ENCODE measurements at places on chromosomes 1 and 21.
A peak's percentile ranks its signal among the peaks of the same experiment; 100 is the strongest.

DNA sequence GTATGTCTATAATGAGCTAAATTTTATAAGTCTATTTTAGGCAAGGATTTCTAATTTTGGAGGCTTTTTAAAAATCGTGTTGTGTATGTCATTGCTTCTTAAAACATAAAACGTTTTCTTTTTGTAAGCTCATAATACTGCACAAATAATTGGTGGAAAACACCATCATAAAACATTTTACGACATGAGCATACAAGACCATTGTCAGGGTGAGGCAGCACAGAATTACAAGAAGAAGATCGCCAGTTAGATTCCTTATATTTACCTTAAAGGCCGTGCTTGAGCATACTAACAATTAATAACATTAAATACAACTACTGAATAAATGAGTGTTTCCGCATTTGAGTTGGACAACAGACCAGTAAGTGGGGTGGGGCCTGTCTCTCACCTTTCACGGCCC, 19.1 kb upstream of the LMX1A start:
- DNase-seq: no peak

DNA sequence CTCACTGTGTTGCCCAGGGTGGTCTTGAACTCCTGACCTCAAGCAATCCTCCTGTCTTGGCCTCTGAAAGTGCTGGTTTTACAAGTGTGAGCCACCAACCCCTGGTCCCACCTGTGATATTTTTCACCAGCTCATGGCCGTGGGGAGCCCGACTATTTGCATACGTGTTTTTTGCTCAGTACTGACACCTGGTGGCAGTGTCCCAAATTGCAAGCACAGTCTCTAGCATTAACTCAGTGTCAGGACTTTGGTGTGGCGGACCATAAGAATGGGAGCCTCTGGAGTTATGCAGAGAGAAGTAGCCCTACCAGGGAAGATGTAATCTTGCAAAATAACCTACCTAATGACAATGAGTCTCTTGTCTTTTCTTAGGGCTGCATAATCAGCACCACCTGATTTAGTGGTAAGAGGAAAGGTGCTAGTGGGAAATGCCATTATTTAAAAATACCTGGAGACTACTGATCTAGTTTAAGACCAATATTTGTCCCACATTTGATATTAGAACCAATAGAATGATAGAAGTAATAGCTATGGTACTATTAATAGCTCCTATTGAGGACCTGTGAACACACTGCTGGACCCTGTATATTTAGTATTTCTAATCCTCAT, 305.4 kb downstream of the DISC1 start:
- DNase-seq: peak; percentile 45

DNA sequence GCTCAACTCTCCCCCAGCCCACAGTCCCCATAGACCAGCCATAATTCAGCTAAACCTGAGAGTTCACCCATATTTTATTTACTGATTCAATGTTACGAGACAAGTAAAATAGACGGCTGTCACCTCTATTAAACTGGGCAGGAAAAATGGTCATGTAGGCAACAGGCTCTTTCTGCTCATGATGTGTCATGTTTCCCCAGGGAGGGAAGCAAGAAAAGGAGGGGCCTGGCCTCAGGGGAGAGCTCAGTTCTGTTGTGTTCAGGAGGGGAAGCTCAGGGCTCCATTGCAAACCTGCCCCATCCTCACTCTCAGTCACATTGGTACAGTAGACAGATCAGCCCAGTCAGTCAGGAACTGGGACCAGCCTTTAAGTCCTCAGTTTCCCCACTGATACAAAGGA, 12.8 kb downstream of the GRIK3 start:
- DNase-seq: no peak

- no peak for DNase-seq
Observed at GRCh38 chr1:38129971-38130370, 83.4 kb upstream of the POU3F1 start.

DNA sequence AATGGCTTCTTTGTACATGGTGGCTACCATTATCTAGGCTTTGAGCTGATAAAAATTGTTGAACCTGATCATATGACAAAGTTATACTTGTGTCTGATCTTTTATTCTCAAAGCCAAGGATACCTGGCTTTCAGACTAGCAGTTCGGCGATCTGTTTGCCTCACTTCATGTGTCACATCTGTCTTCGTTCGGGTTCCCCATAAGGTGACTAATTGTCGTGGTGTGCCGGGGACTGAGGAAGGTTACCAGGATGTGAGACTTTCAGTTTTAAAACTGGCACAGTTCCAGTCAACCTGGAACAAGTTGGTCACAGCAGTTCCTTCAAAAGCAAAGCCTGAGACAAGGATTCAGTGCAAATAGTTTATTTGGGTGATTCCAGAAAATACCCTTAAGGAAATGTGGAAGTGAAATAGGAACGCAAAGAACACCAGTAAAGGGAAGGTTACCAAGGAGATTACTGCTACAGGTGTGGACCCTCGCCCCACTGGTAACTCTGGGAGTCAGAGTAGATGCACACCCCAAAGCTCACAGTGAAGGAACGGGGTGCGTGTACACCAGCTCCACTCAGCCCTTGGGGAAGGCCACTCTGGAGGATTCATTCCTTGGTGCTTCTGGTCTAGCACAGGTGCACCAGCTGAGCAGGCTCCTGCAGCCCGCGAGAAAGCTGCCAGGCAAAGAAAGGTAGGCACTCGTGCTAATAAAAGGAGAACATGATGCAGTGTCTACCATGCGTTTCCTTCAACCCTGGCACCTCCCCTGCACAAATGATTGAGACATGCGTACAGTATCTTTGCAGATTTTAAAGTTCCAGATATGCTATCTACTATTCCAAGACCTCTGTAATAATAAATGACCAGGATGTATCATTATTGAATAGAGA, 69.0 kb downstream of the VWA5B1 start:
- no peak for DNase-seq

DNA sequence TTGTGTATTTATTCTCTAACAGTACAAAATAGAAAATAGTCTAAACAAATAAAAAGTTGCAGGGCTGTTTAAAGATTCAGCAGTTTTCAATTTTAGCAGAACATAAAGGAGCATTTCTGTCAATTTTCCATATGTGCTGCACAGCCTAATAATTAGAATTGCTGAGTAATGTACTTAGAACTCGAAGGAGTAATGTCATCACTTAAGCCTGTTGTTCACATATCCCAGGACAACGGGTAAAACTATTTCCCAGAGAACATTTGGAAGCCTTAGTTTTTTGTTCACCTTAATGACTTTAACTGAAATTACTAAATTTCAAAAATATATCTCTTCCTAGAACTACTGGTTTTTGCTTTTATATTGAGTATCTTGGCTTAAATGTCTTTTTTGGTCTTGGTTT, 81.6 kb downstream of the ZP4 start:
- DNase-seq: no peak

DNA sequence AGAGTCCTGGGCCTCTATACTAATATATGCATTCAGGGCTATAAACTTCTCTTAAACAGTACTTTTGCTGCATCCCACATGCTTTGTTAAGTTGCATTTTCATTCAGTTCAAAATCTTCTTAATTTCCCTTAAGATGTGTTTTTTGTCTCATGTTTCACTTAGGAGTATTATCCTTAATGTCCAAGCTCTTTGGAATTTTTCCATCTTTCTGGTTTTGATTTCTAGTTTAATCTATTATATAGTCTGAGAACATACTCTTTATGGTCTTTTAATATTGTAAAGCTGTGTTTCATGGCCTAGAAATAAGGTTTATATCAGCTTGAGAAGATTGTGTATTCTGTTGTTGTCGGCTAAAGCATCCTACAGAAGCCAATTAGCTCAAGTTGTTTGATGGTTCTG, 1041.8 kb downstream of the PLA2G4A start:
- DNase-seq: no peak

- DNase-seq: no peak
Observed at GRCh38 chr1:149945206-149945605, 8.5 kb upstream of the MTMR11 start.

- DNase-seq: no peak
Observed at GRCh38 chr21:29117372-29117955, 13.0 kb upstream of the MAP3K7CL start.

GRCh38 chr1:203342192-203342940, 8.6 kb downstream of the FMOD start:
- peak; percentile 66 for DNase-seq

DNA sequence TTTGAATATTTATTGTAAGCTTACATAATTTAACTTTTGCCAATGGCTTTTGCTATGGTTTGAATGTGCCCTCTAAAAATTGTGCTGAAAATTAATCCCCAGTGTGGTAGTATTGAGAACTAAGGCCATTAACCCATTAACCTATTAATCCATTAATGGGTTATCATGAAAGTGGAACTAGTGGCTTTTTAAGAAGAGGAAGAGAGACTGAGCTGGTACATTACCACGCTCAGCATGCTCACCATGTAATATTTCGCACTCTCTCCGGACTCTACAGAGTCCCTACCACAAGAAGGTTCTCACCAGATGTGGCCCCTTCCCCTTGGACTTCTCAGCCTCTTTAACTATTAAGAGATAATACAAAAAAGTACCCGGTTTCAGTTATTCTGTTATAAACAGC, 164.4 kb upstream of the ZRANB2 start:
- DNase-seq: no peak

DNA sequence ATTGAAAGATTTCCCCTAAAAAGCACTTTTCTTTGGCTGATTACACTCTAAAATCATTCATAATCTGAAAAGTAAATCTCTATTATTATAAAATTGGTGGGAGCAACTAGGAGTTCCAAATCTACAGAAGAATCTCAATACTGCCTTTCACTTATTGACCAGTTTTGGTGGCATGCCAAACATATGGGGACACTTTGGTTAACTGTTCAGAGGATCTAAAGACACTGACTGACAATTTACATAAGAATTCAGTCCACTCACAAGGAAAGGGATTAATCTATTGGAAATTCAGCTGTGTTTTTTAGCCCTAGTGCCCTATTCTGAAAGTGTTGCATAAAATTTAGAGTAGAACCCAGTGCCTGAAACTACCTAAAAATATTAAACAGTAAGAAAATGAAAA, 113.6 kb downstream of the LRRC40 start:
- DNase-seq: no peak

DNA sequence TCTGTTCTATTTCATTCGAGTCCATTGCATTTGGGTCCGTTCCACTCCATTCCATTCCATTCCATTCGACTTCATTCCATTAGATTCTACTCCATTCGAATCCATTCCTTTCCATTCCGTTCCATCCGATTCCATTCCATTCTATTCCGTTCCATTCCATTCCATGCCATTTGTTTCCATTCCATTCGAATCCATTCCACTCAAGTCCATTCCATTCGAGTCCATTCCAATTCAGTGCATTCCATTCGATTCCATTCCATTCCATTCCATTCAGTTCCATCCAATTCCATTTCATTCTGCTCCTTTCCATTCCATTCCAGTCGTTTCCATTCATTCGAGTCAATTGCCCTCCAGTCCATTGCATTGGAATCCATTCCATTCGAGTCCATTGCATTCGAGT, 2603.7 kb upstream of the TPTE start:
- no peak for DNase-seq

DNA sequence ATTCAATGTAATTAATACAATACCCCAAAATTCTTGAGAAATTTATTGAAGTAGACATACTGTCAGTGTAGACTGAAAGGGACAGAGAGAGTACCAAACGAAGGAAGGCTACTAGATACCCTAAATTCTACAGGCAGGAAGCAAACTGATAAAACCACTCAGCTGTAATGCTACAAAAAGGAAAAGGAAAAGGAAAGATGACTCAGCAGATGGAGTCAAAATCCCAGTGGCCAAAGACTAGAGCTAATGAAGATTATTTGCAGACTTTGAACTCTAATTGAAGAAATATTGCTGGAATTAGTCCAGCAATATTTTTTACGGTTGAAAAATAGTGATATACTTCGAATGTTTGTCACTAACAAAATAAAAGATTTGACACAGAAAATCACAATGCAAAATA, 671.9 kb downstream of the BRINP3 start:
- DNase-seq: no peak

DNA sequence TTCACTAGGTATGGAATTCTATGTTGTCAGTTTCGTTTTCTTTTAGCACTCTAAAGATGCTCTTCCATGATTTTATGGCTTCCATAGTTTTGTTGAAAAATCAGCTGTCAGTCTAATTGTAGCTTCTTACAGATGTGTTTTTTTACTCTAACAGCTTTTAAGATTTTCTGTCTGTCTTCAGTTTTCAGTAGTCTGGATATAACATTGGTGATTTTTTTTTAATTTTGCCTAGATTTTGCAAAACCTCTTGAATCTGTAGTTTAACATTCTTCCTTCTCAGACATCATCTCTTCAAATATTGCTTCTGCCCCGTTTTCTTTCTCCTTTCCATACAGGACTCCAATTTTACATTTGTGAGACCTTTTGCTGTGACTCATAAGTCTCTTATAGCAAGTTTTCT, 17.9 kb upstream of the DYRK1A start:
- no peak for DNase-seq

- no peak for DNase-seq
Observed at GRCh38 chr1:233241759-233242158, 53.8 kb downstream of the PCNX2 start.

DNA sequence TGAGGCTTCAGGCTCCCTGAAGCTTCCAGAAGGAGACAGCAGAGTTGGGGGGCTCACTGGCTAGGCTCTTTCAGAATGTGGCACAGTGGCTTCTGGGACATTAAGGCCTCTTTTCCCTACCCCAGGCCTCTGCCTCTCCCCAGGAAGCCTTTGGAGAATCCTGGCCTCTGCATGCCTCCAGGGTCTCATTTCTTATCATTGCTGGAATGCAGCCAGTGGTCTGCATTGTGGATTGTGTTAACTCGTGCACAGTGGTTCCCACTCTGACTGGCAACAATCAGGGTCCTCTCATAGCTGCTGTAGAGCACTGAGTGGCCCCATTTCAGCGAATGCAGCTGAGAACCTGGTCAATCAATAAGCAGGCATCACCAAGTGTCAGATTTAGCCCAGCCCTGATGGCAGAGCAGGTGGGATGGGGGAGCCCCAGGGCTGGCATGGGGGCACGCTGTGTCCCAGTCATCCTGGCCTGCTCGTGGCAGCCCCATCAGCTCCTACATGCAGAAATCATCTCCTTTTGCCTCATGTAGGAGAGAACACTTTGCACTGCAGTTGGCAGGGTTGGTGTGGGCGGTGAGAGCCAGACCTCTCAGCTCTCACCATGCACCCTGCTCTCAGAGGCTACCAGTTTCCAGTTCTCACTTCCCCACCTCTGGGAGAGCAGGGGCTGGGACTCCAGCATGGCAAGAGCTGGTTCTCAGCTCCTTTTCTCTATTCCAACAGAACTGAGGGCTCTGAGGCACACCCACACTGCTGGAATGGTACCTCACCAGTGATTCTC, 13.4 kb downstream of the ADORA1 start:
- DNase-seq: no peak

DNA sequence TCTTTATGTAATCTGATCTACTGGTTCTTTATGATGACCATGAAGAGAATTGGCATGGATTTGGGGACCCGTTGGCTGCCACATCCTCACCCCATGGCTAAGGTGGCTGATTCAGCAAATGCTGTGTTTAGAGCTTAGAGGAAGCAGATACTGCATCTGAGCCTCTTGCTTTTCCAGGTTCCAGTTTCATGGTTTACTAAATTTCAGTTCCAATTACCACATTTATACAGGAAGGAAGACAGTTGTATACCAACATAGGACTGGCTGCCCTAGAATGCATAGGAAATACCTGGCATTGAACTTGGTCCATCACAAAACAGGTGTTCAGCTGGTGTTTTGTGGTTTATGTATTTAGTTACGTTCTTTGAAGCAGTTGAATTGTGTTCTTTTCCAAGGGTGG, 107.1 kb downstream of the ST3GAL3 start:
- DNase-seq: no peak

All from liver (tissue), 10 donors.